MV-4-11 (cell line): ENCODE measurements at places on chromosomes 7 and 10.

- no peak for DNase-seq
Measured at GRCh38 chr7:157537056-157537455, 200.3 kb downstream of the DNAJB6 start.

GRCh38 chr10:131310551-131311401 is 745 bp downstream of the TCERG1L start:
- no peak for DNase-seq

DNA sequence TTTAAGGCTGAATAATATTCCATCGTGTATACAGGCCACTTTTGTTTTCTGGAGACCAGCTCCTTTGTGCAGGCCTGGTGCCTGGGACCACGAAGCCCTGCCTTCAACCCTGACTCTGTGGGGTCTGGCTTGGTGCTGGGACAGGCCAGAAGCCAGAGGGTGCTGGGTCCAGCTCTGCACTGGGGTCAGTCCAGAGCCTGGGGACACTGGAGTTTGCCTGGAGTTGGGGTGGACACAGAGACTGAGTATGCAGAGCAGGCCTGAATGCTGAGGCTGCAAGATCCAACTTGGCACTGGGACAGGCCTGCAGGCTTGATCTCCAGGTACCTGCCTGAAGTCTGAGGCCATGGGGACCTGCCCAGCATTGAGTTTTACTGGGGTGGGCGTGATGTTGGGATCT is 558.8 kb upstream of the CNTNAP2 start:
- DNase-seq, result no peak

DNA sequence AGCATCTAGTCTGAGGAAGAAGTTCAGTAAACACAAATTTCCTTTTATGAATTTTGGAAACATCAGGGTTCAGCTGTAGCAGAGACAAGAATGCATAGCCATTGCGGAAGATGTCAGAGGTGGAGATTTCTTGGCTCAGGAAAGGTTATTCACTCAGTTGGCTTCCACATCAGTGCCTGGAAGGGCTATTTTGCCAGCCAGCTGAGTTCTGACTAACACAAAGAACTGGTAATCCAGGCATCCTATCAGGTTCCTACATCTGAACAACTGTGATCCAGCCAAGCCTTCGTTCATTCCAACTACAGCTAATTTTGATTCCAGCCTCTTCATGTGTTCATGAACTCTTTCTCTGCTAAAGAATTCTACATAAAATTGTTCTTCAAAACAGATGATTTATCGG is 965.6 kb downstream of the XPNPEP1 start:
- DNase-seq, result no peak

- peak; percentile 70 for DNase-seq
Measured at GRCh38 chr10:112195224-112195623, 11.7 kb upstream of the GPAM start.

DNA sequence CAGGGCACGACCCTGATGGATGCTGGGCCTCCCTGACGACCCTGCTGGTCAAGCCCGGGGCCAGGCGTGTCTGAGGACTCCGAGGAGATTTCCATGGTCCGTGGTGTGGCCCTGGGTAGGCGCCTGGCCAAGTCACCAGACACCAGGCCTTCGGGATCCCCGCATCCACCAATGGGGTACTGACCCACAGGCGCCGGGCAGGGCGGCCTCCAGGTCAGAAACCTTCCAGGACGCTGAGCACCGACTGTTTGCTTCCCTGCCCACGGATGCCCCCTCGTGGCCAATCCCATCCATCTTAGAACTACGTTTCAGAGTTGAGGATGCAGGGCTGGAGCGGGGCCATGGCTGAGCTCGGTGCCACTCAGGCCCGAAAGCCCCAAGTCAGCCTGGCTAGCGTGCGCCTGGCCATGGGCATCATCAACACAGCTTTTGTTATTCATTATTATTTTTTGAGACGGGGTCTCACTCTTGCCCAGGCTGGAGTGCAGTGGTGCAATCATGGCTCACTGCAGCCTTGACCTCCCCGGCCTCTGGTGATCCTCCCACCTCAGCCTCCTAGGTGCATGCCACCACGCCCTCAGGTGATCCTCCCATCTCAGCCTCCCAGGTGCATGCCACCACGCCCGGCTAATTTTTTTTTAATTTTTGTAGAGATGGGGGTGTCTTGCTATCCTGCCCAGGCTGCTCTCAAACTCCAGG is 7.1 kb upstream of the AMZ1 start:
- peak; percentile 47 for DNase-seq

GRCh38 chr7:105246256-105246655 is 142.5 kb downstream of the SRPK2 start:
- DNase-seq, result peak; percentile 11

- DNase-seq, result no peak
Measured at GRCh38 chr7:125122173-125122572, 192.5 kb upstream of the POT1 start.

- no peak for DNase-seq
Measured at GRCh38 chr10:77219046-77219445, 418.6 kb downstream of the KCNMA1 start.

DNA sequence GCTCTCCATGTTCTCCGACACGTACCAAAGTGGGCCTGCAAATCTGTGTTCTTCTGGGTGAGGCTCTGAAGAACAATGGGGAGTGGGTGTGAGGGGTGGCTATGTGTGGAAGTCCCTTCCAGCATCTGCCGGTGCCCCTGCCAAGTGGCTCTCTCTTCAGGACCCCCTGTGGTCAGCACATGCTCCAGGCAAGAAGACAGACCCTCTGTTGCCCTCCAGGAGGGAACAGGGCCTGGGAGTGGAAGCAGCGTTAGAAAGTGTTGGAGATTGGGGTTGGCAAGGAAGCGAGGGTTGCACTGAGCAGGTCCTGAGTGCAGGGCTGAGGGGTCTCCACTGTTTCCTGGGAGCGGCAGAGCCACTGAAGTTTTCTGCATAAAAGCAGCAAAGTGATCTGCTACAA is 60.5 kb downstream of the EMX2 start:
- no peak for DNase-seq

GRCh38 chr7:157676456-157677255 is 339.9 kb downstream of the DNAJB6 start:
- DNase-seq, result no peak
